ENCODE measurements at places on chromosomes 3 and 15.

GRCh38 chr3:147298511-147298982, 107.8 kb downstream of the ZIC4 start:
- peak; percentile 99 for DNase-seq

GRCh38 chr3:30553641-30554316, 52.6 kb upstream of the TGFBR2 start:
- DNase-seq = no peak

DNA sequence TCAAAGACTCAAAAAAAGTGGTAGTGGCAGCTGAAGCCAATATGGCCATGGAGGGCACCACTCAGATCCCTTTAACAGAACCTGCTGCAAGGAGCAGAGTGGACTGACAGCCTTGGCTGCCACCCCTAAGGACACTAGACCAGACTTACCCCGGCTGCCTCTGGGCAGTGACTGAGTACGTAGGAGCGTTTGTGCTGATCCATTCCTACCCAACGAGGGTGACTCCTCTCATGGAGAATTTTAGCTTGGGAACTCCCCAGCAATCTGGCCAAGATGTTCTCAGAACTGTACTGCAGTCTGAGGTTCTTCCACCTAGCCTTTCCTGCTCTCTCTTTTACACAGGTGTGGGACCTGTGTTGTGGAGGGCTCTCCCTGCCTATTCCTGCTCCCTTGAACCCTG, 22.1 kb downstream of the CLEC3B start:
- no peak for DNase-seq

GRCh38 chr3:13091898-13092611, 18.8 kb upstream of the IQSEC1 start:
- peak; percentile 80 for DNase-seq

GRCh38 chr3:180316321-180316720, 279.6 kb upstream of the PEX5L start:
- no peak for DNase-seq

- peak; percentile 28 for DNase-seq
These were observed 373.1 kb upstream of the WNT5A start for GRCh38 chr3:55860049-55860721.

GRCh38 chr15:89111961-89112340, 23.7 kb downstream of the ABHD2 start:
- DNase-seq = no peak

DNA sequence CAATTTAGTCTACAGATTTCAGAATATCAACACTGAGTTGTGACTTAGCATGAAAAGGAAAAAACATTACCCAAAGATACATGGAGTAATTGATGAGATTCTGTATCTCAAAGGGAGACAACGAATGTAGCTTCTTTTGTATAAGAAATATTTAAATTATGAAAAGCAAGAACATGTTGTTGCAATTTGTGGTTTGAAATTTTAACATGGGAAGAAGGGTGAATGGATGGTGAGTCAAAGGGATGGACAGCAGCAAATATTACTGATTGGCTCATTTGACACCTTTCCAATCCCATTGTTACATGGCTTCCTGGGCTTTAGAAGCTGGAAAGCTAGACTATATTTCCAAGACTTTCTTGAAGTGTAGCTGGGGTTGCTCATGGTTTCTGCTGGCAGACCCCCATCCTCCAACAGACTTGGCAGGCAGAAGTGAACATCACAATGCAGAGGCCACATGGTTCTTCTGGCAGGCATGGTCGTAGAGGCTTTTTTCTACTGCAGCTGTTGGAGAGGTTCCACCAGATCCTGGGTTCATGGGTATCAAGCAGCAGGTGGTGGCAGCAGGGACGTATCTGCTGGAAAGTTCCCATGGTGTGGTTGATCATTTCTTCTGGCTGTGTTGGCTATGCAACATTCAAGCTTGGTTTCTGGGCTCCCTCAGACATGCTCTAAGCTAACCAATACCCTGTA, 47.2 kb upstream of the KPNA4 start:
- no peak for DNase-seq
